Neuronal stem cell (in vitro differentiated cells): ENCODE measurements at places on chromosomes 5 and 9.

- DNase-seq, result peak; percentile 12
These were observed 292.5 kb downstream of the PARP8 start for GRCh38 chr5:50958852-50959457.

- no peak for DNase-seq
These were observed 166.4 kb downstream of the GADD45G start for GRCh38 chr9:89771205-89771604.

DNA sequence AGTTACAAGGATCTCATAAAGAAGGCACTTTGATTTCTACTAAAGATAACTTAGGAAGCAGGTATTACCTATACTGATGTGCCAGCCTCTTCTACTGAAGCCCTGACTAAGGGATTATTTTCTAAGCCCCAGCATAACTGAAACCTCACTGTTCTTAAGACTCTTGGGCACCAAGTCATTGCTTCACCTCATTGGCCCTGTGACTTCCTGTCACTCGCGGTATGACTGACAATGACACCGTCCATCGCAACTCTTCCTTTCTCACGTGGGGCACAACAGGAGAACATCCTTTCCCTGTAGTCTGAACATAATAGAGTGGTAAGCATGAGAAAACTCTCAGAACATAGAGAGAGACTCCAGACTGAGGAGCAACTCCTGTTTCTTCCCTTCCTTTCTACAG lies 6.4 kb downstream of the OR2V2 start:
- DNase-seq, result no peak

DNA sequence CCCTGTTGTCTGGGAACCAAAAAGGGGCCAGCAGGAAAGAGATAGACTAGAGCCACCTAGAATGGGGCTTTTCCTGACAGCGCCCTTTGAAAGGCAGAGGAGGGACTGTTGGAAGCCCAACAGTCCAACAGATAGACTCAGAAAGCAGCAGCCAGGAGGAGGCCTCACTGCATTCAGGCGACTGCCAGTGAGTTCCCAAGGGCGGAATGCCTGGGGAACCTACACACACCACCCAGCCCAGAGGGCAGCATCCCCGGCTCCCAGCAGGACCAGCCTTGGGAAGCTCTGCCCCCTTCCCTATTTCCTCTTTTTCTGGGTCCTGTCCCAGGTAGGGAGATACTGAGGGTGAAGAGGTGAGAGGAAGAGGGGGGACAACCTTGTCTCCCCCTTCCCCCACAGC lies 192.4 kb upstream of the KLF4 start:
- DNase-seq, result no peak

GRCh38 chr9:2833096-2833495 lies 10.8 kb downstream of the PUM3 start:
- DNase-seq, result no peak

DNA sequence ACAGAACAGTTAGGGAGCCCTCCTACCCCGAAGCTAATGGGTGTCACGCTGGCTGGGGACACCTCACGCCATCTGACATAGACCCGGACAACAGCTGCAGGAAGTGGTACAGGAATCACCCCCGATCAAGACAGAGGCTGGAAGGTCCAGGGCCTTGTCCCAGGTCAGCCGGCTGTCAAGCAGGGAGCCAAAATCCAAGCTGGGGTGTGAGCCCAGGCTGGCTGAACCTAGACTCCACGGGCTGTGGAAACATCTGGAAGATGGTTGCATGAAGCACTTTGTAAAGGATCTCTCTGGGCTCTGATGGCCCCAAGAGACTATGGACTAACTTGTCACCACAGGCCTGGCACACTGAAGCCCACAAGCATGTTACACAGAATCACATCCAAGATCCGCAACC lies 68.9 kb upstream of the STXBP1 start:
- no peak for DNase-seq

GRCh38 chr5:141902015-141902814 lies 21.5 kb upstream of the DELE1 start:
- no peak for DNase-seq

- no peak for DNase-seq
These were observed 25.7 kb upstream of the SPDL1 start for GRCh38 chr5:169557838-169558237.

DNA sequence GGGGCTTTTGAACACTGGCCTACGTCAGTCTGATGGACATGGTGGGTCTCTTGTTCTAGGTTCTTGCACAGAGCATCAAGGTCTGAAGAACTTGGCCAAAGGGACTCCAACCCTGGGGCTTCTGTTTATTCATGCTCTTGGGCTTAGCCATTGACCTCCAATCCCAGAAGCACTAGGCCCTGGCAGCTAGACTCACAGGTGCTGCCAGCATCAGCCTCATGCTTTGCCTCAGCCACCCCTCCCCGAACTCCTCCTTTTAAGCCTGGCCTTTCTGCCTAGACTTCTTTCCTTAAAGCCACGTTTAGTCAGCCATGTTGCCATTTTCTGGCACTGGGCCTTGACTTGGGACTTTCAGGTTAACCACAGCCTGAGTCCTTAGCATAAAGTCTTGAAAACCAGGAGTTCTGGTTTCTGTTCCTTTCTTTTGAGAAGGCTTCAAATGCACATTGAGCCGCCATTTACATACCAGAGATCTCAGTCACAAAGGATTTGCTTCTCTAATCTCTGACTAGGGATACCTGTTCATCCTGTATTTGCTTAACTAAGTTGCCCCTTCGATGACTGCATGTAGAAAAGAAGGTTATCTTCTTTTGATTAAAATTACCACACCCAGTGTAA lies 54.7 kb downstream of the ANGPTL2 start:
- no peak for DNase-seq

GRCh38 chr9:81490605-81491331 lies 198.6 kb downstream of the TLE1 start:
- no peak for DNase-seq

GRCh38 chr9:123234853-123235252 lies 33.5 kb downstream of the STRBP start:
- no peak for DNase-seq
